ENCODE measurements at places on chromosomes 4 and X. TPM values are rescaled to one million over a fixed set of nuclear protein-coding genes. Genes with fewer than 3 reads are reported as not detected.

The ADH7 gene
- total RNA-seq = not detected

The LDB2 gene
- not detected for total RNA-seq

The GPR82 gene
- total RNA-seq = not detected

The P2RY4 gene
- total RNA-seq = not detected

DNA sequence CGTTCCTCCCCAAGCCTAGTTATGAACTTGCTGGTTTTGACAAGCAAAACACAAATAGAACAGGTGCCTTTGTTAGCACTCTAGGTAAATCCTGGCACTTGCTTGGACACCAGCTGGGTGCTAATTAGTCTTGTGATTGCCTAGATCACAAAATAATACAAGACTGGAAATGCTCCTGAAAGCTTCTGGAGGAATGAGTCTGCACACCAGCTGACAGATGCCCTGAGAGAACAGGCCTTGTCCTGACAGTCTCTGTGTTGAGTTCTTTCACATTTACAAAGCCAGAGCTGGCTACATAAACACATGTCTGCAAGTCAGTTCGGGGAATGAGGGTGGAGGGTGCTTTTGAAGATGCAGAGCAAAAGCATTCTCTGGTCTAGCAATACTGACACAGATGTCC lies 93.8 kb downstream of the ELOVL6 start:
- H3K4me1 ChIP-seq = no peaks in the 10 kb centered on the region
- H3K36me3 ChIP-seq = no peaks in the 10 kb centered on the region
- H3K4me3 ChIP-seq = no peak overlapping the region
- no peaks in the 10 kb centered on the region for H3K27me3 ChIP-seq

- no peaks in the 10 kb centered on the region for H3K36me3 ChIP-seq
- no peaks in the 10 kb centered on the region for H3K27me3 ChIP-seq
- DNase-seq = no peak
- no peak overlapping the region for H3K27ac ChIP-seq
Observed at GRCh38 chr4:86704601-86705000, 110.5 kb downstream of the PTPN13 start.

GRCh38 chrX:55206162-55206941 lies 13.8 kb upstream of the PAGE5 start:
- no peak overlapping the region for H3K27ac ChIP-seq
- no peak for DNase-seq
- no peaks in the 10 kb centered on the region for H3K4me1 ChIP-seq
- no peak overlapping the region for H3K4me3 ChIP-seq

GRCh38 chr4:100569196-100569595 lies 51.4 kb upstream of the EMCN start:
- no peak overlapping the region for H3K27ac ChIP-seq
- no peaks in the 10 kb centered on the region for H3K4me1 ChIP-seq
- no peaks in the 10 kb centered on the region for H3K36me3 ChIP-seq

- DNase-seq = no peak
- H3K4me1 ChIP-seq = peaks cover 3% of the 10 kb centered on the region
- H3K36me3 ChIP-seq = no peaks in the 10 kb centered on the region
- H3K27me3 ChIP-seq = no peaks in the 10 kb centered on the region
- H3K4me3 ChIP-seq = no peak overlapping the region
Observed at GRCh38 chr4:119646347-119647071, 17.9 kb upstream of the PDE5A start.

- no peak overlapping the region for H3K27ac ChIP-seq
- H3K4me3 ChIP-seq = no peak overlapping the region
- H3K27me3 ChIP-seq = no peaks in the 10 kb centered on the region
Observed at GRCh38 chr4:183053681-183054080, 45.4 kb upstream of the WWC2 start.

- no peaks in the 10 kb centered on the region for H3K36me3 ChIP-seq
- H3K27ac ChIP-seq = no peak overlapping the region
- H3K4me1 ChIP-seq = no peaks in the 10 kb centered on the region
- no peaks in the 10 kb centered on the region for H3K27me3 ChIP-seq
- no peak overlapping the region for H3K4me3 ChIP-seq
Observed at GRCh38 chrX:11196476-11196875, 85.3 kb downstream of the HCCS start.

DNA sequence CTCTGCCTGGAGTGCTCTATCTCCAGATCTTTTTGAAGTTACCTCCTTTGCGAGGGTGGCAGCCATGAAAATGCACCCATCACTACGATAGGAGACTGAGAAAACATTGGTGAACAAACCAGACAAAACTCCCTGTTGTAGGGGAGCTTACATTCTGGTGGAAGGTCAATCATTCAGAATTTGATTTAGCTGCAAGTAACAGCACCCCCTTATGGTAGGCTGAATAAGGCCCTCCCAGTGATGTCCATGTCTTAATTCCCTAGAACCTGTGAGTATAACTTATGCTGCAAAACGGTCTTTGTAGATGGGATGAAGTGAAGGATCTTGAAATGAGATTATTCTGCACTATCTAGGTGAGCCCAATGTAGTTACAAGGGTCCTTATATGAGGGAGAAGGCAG lies 5.6 kb upstream of the TEC start:
- no peaks in the 10 kb centered on the region for H3K4me1 ChIP-seq
- DNase-seq = no peak
- no peaks in the 10 kb centered on the region for H3K36me3 ChIP-seq
- no peak overlapping the region for H3K27ac ChIP-seq
- H3K4me3 ChIP-seq = no peak overlapping the region
- H3K27me3 ChIP-seq = no peaks in the 10 kb centered on the region

GRCh38 chrX:1483843-1484637 lies 31.3 kb upstream of the ASMTL start:
- no peak overlapping the region for H3K27ac ChIP-seq
- no peak for DNase-seq
- H3K4me1 ChIP-seq = no peaks in the 10 kb centered on the region
